Left lung (tissue), 14 donors: ENCODE measurements at places on chromosomes 11 and 22. TPM values are rescaled to one million over a fixed set of nuclear protein-coding genes. Genes with fewer than 3 reads are reported as not detected.

GRCh38 chr11:126391286-126391954, 35.9 kb downstream of the ST3GAL4 start:
- no peak overlapping the region for H3K4me3 ChIP-seq
- H3K4me1 ChIP-seq: peaks cover 5% of the 10 kb centered on the region
- peak overlapping the region; percentile 41 for H3K27ac ChIP-seq
- no peaks in the 10 kb centered on the region for H3K36me3 ChIP-seq

DNA sequence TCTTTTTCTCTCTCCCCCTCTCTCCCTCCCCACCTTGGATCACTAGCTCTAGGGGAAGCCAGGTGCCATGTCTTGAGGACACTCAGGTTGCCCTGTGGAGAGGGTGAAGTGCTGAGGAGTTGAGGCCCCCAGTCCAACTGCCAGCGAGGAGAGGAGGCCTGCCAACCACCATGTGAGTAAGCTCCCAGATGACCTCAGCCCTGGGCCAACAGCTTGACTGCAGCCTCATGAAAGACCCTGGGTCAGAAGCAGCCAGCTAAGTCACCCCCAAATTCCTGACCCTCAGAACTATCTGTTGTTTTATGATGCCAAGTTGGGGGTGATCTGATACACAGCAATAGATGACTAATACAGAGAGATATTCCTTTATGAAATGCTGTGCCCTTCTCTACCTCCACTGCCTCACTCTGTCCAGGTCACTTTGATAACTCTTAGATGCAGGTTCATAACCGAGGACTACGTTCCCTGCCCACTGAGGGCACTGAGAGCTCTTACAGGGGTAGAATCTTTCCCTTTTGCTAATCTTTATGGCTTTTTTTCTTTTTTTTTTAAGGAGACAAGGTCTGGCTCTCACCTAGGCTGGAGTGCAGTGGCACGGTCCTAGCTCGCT, 8.0 kb downstream of the ARFGAP3 start:
- peaks cover 31% of the 10 kb centered on the region for H3K36me3 ChIP-seq
- no peaks in the 10 kb centered on the region for H3K4me1 ChIP-seq
- no peak overlapping the region for H3K27ac ChIP-seq

- H3K27ac ChIP-seq: peak overlapping the region; percentile 27
- no peaks in the 10 kb centered on the region for H3K27me3 ChIP-seq
- H3K4me3 ChIP-seq: no peak overlapping the region
- H3K4me1 ChIP-seq: peaks cover 40% of the 10 kb centered on the region
- DNase-seq: no peak
Measured at GRCh38 chr11:128472128-128473089, 114.9 kb downstream of the ETS1 start.

DNA sequence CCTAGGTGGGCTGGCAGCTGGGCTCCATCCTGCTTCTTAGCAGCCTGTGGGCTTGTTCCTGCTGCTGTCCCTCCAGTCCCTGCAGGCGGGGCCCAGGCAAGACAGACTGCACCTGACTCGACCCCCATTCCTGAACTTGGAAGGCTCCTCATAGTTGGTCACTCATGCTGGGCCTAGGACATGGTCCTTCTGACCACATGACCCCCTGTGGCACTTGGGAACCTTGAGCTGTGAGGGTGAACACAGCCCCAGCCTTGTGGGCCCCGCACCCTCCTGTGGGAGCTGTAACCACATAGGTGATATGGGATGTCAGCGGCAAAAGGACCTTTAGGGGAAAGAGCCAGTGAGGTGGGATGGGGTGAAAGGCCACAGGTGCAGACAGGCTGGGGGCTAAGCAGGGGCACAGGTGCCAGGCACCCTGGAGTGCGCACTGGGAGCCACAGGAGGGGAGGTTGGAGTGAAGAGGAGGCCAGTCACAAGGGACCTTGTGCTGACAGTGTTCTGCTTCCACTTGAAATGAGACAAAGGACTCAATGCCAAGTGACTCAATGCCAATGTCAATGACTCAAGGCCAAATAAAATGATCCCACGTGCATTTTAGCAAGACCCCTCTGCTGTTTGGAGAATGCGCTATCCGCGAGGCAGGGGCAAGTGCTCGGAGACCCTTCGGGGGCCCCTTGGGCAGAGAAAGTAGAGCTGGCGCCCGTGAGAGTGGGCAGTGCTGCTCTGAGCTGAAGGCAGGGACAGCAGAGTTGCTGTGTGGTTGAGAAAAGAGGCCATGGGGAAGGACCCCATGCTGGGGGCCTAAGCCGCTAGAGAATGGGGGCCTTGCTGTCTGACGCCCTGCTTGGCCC, 90.7 kb downstream of the MORC2 start:
- H3K27me3 ChIP-seq: no peaks in the 10 kb centered on the region
- H3K36me3 ChIP-seq: no peaks in the 10 kb centered on the region
- H3K4me1 ChIP-seq: no peaks in the 10 kb centered on the region
- DNase-seq: no peak
- no peak overlapping the region for H3K4me3 ChIP-seq
- no peak overlapping the region for H3K27ac ChIP-seq

DNA sequence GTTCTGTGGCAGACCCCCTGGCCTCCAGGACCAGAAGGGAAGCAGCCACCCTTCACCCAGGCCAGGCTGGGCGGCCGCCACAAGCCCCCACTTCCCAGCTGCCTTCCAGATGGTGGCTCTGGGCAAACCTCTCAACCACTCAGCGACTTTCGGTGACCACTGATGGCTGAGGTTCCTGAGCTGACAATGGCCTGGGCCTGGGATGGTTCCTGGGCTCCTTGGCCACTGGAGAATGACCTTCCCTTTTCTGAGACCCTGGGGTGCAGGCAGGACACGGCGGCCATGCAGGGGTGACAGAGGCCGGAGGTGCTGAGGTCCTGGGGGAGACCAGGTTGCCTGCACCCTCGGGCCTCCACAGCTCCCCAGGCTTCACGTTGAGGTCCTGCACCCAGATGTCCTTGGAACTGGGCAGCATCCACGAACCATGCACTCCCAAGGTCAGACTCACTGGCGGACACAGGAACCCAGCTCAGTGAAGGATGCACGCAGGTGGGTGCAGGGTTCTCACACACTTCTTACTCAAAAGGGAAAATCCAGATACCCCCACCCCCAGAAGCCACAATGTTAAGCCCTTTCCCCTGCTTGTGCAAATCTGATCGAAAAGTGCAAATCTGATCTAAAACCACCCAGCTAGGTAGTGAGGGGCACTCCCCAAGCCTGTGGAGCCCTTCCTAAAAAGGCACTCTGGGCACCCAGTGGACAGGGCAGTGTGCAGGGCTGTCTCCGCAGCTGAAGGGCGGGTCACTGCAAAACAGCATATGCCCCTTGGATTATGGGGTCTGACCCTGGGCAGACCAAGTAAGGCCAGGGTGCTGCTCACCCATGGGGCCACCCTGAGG, 13.9 kb upstream of the PHLDA2 start:
- peaks cover 8% of the 10 kb centered on the region for H3K4me1 ChIP-seq
- H3K27me3 ChIP-seq: no peaks in the 10 kb centered on the region
- H3K27ac ChIP-seq: peak overlapping the region; percentile 30
- no peak for DNase-seq

- H3K27ac ChIP-seq: no peak overlapping the region
- DNase-seq: no peak
Measured at GRCh38 chr11:66409226-66409625, 11.6 kb upstream of the NPAS4 start.

- no peaks in the 10 kb centered on the region for H3K36me3 ChIP-seq
- no peak for DNase-seq
- no peaks in the 10 kb centered on the region for H3K4me1 ChIP-seq
Measured at GRCh38 chr11:111852103-111852502, 19.3 kb downstream of the ALG9 start.

GRCh38 chr22:45104313-45104712, 59.4 kb upstream of the NUP50 start:
- H3K4me3 ChIP-seq: no peak overlapping the region
- no peaks in the 10 kb centered on the region for H3K36me3 ChIP-seq
- H3K27me3 ChIP-seq: peaks cover 73% of the 10 kb centered on the region

GRCh38 chr22:48088926-48089536, 1326.6 kb downstream of the TBC1D22A start:
- no peaks in the 10 kb centered on the region for H3K4me1 ChIP-seq
- peaks cover 12% of the 10 kb centered on the region for H3K27me3 ChIP-seq
- H3K4me3 ChIP-seq: no peak overlapping the region
- no peak for DNase-seq

GRCh38 chr11:44467413-44467812, 98.0 kb upstream of the CD82 start:
- DNase-seq: no peak
- no peaks in the 10 kb centered on the region for H3K4me1 ChIP-seq
- no peaks in the 10 kb centered on the region for H3K36me3 ChIP-seq
- peaks cover 22% of the 10 kb centered on the region for H3K27me3 ChIP-seq

- H3K4me3 ChIP-seq: no peak overlapping the region
- no peak for DNase-seq
- no peaks in the 10 kb centered on the region for H3K27me3 ChIP-seq
Measured at GRCh38 chr11:62195945-62196344, 5.9 kb downstream of the SCGB1D1 start.

DNA sequence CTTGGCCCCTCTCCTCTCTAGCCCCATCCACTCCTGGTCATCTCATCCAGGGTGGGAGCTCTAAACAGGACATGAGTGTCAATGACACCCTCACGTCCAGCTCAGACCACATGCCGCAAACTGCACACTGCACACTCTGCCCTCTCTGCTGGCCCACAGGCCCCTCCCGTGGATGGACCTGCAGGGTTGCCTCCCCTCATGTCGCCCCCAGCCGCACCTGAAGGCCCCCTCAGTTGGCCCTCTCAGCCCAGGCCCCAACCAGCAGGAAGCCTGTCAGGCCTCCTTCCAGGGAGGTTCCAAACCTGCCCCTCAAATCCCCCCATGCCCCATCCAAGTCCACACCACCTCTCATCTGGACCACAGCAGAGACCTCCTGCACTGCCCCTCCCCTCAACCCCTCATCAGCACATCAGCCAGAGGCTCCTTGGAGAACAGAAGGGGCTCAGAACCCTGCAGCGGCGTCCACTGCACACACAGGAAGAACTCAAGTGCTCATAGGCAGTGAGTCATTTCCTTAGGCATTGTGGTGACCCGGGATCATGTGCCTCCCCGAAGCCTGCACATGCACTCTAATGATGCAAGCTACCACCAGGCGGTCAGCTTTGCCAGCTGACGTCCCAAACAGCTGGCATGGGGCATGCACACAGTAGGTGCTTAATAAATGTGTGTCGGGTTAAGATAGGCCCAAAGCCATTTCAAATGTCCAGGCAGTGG, 12.9 kb upstream of the CDKN1C start:
- no peak overlapping the region for H3K4me3 ChIP-seq
- peak overlapping the region; percentile 89 for H3K27ac ChIP-seq
- peak; percentile 90 for DNase-seq
- no peaks in the 10 kb centered on the region for H3K27me3 ChIP-seq
- H3K36me3 ChIP-seq: no peaks in the 10 kb centered on the region
- peaks cover 12% of the 10 kb centered on the region for H3K4me1 ChIP-seq

- H3K4me1 ChIP-seq: no peaks in the 10 kb centered on the region
- no peak overlapping the region for H3K27ac ChIP-seq
- no peak overlapping the region for H3K4me3 ChIP-seq
Measured at GRCh38 chr11:6627762-6628241, 8.6 kb upstream of the TPP1 start.

The CRYBA4 gene
- total RNA-seq: not detected

The RAPSN gene
- total RNA-seq: 1.0 TPM

The ABTB2 gene
- 6.9 TPM for total RNA-seq

The OR8G5 gene
- total RNA-seq: not detected

The H19 gene
- 119 TPM for total RNA-seq
